ENCODE measurements at places on chromosomes 11 and 22.

DNA sequence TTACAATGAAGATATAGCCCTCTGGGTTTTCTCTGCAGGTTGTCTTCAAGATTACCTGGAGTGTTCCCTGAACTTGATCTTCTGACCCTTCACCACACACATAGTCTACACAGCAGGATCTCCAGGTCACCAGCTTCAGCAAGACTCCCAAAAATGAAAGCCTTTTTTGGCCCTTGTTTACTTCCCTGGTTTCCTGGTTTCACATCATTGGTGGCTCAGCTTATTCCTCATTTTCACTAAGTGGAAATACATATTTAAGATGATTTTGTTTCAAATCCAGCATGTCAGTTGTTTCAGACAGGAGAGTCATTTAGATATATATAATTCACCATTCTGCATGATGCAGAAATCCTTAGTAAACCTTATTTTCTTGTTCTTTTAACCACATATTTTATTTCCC lies 41.6 kb upstream of the MPEG1 start:
- DNase-seq = no peak

GRCh38 chr22:25493794-25494193 lies 70.7 kb upstream of the GRK3 start:
- no peak for DNase-seq

DNA sequence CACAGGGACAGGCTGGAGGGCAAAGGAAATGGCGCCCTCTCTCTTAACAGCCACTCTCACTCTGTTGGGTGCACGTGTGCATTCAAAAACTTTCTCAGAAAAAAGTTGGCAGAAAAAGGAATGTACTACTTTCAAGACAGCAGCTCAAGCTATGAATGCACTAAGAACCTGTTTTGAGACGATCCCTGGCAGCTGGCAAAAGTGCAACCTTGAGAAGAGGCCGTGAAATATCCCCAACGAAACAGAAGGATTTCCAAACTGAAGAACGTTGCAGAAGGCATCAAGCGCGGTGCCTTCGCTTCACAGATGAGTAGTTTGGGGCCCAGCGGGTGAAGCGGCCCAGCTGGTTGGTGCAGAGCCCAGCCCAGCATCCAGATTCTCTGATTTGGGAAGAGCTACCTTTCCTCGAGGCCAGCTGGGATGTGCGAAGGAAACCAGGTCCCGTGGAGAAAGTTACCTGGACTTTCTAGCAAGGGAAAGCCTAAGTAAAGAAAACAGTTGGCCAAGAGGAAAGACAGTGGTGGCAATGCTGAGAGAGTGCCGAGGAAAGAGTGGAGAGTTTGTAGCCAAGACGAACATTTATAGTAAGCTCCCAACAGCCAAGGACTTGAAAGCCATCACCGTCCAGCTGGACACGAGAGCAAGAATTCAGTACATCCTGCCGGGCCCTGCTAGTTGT lies 16.3 kb downstream of the IFT27 start:
- DNase-seq = no peak

DNA sequence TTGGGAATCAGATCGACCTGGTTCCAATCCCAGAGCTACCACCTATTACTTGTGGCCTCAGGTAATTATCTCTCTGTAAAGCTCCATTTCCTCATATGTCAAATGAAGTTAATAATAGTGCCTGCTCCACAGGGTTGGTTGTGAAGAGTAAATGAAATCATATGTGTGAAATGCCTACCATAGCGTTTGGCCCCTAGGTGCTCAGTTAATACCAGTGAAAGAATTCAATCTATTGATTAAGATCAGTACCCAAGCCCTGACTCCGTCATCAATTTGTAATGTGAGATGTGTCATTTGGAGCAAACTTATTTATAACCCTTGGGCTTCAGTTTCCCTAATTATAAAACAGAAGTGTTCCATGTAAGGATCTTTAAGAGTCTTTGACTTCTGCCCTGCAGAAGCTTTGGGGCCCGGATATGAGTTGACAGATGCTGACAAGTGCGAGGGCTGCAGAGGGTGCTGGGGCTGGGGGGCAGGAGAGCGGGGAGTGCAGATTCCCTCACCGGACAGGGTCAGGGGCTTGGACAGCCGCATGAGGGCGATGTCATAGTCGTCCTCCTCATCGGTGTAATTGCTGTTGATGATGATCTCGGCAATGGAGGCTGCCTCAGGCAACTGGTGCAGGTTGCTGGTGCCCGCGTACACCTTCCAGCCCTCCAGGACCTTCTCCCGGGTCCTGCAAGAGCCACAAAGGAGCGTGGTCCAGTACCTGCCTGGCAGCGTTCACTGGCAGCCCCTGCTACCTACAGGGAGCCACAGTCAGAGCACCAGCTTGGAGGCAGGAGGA lies 20.9 kb downstream of the TMPRSS13 start:
- no peak for DNase-seq

GRCh38 chr11:33617672-33618350 lies 82.8 kb downstream of the C11orf91 start:
- no peak for DNase-seq

GRCh38 chr11:64862987-64863390 lies 15.4 kb downstream of the EHD1 start:
- no peak for DNase-seq

- DNase-seq = no peak
These were observed 21.5 kb downstream of the ASCC2 start for GRCh38 chr22:29816539-29816938.

DNA sequence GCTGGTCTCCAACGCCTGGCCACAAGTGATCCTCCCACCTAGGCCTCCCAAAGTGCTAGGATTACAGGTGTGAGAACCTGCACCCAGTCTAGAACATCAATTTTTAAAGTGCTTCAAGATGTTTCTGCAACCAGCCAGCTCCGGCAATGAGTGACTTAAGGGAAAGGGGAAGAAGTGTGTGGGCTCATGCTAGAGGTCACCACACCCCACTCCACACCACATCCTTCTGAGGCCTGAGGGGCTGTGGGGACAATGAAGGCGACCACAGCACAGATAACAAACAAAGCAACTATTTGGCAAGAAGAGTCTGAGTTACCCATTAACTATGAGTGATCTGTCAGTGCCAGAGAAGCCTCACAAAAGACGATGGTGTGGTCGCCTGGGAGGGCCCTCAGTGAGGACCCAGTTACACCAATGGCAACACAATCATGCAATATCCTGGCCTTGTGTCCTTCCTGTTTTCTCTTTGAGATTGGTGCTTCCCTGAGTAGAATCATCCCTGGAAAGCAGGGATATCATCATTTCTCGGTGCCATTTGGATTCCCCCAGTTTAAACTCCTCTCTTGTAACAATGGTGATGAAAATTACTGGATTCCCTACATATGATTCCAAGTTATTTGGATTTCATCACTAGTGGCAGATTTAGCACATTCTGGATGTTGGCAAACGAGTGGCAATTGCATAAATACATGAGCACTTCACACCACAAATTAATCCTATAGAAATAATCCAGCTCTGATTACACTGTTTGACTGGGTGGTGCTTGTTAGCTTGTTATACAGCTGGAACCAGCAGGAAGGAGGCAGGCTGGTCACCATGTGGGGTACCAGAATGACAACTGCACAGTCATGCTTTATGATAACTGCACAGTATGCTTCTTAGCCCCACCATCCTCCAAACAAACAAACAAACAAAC lies 18.4 kb downstream of the ABTB2 start:
- DNase-seq = no peak

- no peak for DNase-seq
These were observed 35.2 kb upstream of the EXPH5 start for GRCh38 chr11:108628812-108629211.

DNA sequence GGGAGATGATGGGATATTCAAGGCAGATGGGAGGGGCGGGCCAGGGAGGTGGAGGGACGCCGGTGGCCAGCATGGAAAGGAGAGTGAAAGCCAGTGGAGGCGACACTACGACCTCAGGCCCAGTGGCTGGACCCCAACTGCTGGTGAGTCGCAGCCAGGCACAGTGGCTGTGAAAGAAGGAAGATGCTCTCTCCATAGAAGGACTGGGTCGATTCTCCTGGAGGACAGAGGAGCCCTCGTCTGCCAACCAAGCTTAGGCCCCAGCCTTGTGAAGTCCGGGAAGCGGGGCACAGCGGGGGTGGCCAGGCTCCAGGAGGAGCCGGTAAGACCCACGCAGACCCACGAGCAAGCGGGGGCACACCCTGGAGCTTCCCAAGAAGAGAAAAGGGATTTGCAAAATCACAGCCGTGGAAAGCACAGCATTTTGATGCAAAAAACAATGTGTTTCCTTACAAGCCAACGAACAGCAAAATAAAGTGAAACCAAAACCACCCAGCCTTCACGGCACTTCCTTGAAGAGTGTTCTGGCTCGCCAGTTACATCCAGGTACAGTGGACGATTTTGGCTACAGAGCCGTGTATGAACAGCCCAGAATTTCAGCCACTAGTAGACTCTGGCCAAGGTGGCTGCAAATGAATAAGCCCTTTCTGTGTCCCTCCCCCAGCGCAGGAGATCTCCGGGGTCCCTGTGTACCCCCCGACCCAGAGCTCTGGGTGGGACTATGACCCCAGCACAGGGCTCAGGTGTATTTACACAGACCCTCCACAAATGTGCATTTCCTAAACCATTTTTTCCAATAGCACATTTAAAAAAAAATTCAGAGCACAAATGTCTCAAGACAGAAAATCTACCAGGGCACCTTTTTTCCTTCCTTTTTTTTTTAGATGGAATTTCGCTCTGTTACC lies 96.9 kb downstream of the TRMU start:
- no peak for DNase-seq

DNA sequence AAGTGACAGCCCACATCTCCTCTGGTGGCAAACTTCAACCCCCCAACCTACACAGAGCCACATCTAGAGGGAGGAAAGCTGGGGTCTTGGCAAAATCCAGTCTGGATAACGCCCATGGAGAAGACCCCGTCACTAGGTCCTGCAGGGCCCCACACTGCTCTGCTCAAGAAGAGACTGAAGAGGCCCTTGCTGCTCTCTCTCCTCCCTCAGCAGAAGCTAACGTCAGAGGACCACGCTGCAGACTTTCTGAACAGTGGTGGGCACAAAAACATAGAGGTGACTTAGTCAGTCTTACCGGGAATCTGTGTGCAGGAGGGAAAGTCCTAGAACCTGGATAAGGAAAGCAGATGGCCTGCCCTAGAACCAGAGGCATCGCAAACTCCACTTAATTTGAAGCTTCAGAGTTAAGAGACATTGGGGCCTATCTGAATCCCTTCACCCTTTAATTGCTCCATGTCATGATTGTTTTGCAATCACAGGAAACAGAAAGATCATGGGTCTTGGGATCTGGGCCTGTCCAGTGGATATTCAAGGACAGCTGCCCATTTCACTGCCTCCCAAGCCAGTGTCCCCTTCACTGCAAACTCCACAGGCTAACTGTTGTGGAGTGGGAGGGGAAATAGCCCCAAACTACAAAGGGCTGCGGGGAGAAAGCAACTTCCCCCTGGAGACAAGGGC lies 1.7 kb downstream of the DKK3 start:
- DNase-seq = no peak

GRCh38 chr11:119741369-119742262 lies 12.6 kb upstream of the NECTIN1 start:
- no peak for DNase-seq

DNA sequence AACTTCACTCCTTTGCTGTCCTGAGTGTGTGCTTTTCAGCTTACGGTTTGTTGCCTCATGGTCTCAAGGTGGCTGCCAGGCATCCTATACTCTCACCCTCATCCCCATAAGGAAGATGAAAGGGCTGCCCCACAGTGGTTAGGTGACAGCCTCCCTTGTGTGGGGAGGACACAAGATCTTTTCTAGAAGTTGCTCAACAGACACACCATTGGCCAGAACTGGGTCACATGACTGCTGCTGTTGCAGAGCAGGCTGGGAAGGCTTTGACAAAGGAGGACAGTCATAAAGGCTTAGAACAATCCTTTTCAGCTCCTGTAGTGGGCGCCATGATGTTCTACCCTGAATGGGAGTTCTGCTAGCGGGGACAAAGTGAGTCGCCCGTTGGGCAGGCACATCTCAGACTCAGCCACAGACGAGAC lies 69.7 kb upstream of the RASD2 start:
- no peak for DNase-seq

DNA sequence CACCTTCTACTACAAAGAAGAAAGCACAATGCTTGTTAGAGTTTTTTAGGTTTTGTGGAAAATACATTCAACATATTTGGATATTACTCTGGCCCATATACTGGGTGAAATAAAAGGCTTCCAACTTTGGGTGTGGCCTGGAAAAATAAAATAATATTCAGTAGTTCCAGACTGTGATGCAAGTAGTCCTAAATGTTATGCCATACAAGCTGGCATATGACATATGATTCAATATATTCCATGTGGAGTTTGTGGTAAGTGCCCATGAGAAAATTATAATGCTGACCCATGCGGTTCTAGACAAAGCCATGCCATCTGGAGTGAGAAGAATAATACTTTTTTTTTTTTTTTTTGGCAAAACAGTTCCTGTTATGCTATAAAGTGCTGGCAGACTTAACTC lies 683.3 kb downstream of the LUZP2 start:
- DNase-seq = no peak

GRCh38 chr11:22626573-22627239 lies 1.1 kb upstream of the FANCF start:
- DNase-seq = no peak

GRCh38 chr11:113188371-113188834 lies 126.0 kb upstream of the TTC12 start:
- DNase-seq = no peak

GRCh38 chr11:14644226-14645014 lies 816 bp downstream of the PDE3B start:
- peak; percentile 19 for DNase-seq

GRCh38 chr11:6219359-6219758 lies 14.0 kb downstream of the C11orf42 start:
- DNase-seq = no peak

Measured in activated CD8-positive, alpha-beta memory T cell treated with anti-CD3 and anti-CD28 coated beads for 1 hour (primary cell).